ENCODE measurements at places on chromosomes 5 and 9.

DNA sequence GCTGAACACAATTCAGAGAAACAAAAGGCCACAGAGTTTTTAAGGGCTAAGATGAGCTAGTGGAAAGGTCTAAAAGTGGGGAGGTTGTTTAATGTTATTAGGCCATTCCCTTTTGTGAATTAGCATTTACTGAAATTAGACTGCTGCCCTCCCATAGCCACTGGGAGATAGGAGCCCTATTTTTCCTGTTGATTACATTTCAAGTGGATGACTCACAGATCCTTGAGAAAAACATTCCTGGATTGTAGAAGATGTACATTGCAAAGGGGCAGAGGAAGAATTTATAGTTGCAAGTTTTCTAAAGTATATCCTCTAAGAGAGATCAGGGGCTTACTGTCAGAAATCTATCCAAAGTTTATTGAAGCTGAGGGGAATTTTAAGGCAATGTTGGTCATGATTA, 367.1 kb upstream of the IZUMO3 start:
- no peak for DNase-seq

GRCh38 chr9:21314152-21314551, 9.0 kb upstream of the IFNA5 start:
- no peak for DNase-seq

DNA sequence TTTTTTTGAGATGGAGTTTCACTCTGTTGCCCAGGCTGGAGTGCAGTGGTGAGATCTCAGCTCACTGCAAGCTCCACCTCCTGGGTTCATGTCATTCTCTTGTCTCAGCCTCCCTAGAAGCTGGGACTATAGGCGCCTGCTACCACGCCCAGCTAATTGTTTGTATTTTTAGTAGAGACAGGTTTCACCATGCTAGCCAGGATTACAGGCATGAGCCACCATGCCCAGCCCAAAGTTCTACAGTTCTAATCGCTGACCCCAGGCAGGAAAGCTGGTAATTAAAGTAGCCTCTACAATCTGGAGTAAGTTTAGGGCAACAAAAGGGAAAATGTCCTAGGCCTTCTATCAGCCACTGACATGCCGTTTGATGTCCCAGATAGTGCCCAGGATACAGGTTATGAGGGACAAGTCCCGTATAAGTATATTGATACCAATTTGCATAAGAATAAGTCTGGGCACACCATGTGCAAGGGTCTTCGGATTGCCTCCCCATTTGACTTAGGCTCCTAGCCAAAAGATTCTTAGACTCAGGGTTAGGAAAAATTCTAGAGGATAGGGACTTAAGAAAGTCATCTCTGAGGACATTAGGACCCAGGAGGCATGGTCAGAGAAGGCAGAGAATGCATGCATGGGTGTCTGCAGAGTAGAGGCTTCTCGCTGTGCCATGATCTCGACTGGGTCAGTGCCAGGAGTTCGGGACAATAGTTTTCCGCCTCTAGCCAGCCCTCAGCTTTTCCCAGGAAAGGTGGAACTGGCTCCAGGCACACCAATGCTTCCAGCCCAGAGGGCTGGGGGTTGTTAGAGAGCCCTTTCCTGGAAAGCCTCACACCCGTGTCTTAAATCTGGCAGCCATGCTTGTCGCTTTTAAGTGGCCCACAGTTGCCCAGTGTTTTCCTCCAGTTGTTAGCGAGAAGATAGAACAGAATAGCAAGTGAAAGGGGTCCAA, 1111.1 kb downstream of the TAF11L14 start:
- no peak for DNase-seq

- DNase-seq = no peak
Observed at GRCh38 chr5:140338336-140338735, 8.1 kb downstream of the HBEGF start.

DNA sequence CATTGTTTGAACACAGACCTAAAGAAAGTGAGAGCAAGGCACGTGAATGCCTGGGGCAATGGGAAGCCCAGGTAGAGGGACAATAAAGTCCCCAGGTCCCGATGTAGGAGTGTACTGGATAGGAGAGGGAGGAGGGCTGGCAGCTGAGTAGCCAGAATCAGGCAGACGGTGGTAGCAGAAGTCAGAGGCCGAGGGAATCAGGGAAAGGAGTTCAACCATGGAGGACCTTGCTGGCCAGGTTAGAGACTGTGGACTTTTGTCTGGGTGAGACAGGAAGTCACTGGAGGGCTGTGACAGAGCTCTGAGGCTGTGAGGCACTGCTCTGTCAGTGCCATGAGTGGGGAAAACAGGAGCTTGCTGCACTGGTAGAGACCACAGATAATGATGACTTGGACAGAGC, 248.2 kb downstream of the EFNA5 start:
- DNase-seq = no peak

- no peak for DNase-seq
Observed at GRCh38 chr9:125376261-125377226, 114.9 kb downstream of the GAPVD1 start.

DNA sequence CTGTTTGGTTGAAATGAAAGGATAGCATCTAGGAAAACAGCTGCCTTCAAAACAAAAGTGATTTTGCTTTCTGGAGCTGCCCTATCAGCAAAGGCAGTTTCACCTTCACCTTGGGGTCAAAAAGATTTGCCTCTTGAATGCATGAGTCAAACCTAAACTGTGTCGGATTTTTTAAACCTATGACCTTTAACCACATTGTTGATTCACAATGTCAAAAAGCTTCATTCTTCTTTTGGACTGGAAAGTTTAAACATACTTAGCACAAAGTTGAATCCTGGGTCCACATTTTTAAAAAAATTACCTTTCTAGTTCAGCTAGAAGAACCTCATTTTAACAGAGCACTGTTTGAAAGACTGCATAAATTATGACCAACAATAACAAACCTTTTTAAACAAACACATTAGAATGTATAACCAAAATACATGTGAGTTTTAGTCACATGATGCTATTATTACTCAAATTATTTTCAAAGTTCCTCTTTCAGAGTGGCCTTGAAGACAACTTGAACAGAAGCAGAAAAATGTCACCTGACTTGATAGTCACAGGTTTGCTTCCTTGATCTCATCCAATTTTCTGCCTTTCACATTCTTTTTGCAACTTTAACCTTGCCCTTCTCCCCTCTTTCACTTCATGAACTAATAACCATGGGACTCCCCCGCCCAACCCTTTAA, 109.7 kb upstream of the LHFPL2 start:
- no peak for DNase-seq

DNA sequence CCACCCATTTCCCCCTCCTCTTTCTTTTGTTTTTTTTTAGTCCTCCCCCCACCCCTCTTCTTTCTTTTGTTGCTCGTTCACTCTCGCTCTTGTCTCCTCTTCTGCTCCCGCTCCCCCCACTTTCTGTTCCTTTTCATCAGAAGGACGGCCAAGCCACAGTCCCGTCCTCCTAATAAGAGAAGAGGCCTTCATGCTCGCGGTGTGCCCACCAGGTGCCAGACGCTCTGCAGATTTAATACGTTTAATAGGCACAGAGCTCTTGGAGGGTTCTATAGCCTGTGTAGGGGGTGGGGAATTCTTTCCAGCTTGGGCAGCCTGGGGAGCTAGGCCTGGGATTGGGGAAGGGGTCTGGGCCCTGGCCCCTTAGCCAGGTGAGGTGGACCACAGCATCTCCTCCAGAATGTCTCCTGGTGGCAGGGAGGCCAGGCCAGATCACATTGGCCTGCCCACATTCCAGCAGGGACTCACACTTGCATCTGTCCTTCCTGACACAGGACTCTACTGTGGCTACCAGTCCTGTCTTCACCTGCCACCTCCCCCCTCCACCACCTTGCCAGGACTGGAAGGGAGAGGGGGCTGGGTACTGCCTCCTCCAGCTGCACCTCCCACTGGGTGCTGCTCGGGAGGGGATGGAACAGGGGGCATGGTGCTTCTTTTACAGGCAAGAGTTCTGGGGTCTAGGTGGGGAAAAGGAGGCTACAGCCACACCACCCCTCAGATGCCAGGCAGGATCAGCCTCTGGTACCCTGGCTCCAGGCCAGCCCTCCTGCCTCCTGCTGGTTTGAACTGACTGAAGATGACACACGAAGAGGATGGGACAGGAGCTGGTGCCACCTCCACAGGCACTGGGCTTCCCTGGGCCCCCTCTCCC, 6.1 kb upstream of the BARX1 start:
- DNase-seq = no peak

DNA sequence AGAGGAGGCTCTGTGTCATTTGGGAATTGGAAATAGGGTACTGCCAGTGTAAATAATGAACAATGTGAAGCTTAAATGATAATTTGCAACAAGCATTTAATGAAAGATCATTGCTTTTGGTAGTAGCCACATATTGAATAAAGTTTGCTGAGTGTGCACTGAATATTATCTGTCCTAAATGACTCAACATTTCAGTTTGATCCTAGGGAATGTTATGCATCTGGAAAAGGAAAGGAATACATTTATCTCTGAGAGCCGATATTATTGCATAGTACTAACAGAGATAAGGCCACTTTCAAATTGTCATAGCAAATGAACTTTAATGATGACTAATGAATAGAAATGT, 8.7 kb upstream of the ELL2 start:
- no peak for DNase-seq

DNA sequence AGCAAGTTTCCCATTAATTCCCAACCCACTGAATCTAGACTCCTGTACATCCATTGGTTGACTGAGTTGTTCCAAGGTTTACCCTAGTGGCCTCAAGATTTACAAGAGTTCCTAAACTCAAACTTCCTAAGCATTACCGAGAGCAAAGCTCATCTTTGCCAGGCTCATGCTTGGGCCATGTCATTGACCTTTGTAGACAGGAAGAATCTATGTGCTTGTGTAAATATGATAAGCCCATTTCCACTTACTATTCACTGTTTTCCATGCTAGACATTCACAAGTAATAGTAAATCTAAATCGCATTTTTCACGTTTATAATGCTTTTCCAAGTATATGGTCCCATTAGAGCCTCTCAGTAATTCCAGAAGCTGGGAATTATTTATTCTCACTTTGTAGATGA, 534.5 kb upstream of the CLINT1 start:
- DNase-seq = no peak

All from stimulated activated CD8-positive, alpha-beta memory T cell treated with anti-CD3 and anti-CD28 coated beads, Interleukin-15, amount 100 ng/mL, for 24 hours (primary cell).